ENCODE measurements at places on chromosomes 12 and 14.

DNA sequence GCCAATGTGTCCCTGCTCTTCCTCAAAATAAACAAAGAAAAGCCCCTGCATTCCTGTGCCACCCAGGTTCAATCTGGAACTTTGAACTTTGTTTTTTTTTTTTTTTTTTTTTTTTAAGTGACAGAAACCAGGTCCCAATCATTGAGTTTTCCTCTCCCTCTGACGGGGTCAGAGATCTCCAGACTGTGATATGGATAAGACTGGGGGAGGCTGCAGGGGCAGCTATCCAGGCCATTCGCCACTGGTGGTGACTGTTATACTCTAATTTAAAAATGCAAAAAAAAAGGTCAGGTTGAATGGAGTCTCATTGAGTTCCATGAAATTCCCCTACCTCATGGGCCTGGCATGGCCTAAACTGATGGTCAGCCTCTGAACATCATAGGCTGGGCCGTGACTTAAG, 57.0 kb downstream of the TMX1 start:
- DNase-seq = no peak

DNA sequence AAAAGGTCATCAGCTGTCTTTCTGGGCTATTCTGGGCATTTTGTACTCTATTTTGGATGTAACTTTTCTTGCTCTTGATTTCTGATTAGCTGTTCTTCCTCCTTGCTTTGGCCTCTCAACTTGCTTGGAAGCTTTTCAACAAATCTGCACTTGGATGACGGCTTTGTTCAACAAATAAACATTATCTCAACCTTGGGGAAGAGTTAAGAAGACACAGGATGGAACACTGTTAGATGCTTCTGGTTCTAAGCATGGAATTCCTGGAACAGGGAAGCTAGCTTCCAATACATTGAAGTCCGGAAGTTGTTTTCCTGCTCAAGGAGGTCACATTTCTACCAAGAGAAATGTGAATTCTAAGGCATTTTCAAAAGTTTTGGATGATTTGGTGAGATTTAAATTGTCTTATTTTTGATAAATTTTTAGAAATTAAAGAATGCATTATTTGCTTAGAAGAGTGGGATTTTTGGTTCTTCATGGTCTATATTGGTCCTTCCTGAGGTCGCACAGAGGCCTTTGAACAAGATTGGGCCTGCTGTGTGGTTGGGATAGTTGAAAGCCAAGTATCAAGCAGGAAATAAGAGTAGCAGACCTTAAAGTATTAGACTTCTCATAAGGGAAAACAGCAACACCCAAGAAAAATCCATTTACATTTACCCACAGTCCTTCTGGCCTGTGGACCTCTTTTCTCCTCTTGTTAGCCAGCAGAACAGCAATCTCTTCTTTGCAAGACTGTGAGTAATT, 59.2 kb downstream of the PPFIBP1 start:
- DNase-seq = no peak

DNA sequence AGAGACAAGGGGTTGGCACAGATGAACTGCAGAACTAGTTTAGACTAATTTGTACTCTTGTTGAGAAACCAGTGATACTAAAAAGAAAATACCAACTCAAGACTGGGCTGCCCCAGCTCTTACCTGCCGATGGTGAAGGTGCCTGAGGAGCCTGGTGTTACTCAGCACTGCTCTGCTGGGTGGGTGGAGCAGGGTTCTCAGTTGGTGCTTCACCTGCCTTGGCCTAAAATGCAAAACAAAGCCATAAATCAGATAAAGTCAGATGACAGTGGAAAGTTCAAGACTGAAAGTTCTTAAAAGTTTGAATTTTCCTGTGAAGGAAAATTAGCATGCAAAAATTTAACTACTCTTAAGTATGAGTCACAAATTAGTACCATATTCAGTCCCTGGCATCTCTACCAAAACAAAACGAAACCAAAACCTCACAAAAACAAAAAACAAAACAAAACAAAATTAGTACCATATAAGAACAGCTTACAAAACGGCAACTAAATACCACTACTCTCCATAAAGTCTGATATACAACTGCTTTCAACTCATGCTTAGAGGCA, 21.9 kb downstream of the YBX3 start:
- no peak for DNase-seq

DNA sequence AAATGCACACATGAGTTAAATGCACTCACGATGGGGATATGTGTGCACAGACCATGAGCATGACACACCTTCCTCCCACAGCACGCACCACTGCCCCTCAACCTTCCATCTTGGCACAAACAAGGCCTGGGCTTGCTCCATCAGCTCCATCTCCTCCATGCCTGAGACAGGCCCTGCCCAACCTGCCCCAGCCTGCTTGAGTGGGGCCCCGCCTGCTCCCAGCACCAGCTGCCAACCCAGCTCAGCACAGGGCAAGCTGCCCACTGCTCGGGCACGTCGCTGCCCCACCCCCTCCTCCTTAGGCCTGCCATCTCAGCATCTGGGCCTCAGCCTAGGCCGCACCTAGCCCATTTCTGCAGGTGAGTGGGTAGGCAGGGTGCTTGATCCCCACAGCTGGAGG, 27.6 kb upstream of the KRT78 start:
- no peak for DNase-seq

DNA sequence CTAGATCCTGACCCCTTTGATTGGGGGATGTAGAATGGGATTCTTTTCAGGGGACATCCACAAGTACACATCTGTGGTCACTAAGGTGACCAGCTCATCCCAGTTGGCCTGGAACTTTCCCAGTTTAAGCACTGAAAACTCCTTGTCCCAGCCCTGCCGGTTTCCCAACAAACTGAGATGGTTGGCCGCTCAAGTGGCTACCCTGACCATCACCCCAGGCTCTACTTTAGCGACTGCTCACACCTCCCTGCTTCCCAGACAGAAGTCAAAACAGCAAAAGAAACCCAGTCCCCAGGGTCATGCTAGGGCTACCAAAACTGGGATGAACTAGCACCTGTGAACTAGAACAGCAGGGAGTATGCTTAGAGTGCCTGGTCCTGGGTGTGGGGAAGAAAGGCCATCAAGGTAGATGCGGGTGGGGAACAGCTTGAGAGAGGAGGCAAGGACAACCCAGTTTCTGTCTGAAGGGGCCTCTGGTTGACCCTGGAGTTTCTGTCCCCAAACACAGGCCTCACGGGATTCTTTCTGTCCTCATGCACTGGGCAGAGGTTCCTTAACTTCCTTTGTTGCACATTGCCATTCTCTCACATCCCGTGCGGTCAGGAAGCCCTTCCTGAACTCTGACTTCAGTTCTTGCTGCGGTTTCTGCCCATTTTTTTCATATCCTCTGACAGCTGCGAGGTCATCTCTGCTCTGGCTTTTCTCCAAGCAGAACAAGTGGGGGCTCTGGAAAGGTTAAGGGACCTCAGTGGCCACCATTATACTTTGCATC, 1.6 kb downstream of the LTB4R start:
- no peak for DNase-seq

DNA sequence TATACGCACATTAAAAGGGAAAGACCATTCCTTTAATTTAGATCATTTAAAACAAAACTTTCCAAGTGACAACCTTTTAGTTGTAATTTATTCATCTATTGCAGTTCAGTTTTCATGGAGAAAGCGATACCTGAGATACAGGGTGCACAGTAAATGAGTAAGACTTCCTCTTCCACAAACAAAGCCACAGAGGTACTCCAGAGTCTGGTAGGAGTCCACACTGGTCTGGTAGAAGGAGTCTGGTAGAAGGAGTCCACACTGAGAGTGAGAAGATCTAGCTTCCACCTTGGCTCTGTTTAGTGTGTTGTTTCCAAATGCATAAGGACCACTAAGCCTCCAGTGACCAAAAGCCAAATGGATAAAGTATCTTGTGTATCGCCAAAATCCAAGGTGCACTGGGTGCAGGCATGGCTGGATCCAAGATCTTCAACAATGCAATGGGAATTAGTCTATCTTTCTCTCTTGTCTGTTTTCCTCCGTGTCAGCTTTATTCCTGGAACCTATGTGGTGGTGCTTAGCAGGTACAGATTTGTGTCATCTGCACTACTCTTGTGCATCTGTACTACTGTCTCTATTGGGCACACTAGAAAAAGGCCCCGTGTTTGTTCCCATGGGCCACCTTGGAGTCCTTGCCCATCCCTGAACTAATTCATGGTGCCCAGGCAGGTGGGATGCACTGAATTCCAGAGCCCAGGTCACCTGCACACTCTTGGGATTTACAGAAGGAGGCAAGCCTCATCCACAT, 331.1 kb downstream of the BCL11B start:
- DNase-seq = no peak

DNA sequence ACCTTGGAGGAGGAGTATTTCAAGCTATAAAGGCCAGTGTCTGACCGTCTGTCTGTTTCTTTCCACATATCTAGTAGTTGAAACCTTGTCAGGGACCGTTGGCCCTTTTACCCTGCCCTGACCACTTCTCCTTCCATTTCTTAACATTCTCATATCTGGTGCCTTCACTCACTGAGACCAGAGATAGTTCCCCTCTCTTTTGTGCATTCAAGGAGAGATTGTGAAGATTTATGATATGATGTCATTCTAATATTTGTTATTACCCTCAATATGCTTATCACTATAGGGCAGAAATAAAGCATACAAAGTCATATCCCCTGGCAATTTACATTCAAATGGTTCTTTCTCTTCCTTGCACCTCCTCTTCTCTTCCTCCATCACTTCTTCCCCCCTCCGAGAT, 83.3 kb downstream of the PLXNC1 start:
- DNase-seq = no peak

DNA sequence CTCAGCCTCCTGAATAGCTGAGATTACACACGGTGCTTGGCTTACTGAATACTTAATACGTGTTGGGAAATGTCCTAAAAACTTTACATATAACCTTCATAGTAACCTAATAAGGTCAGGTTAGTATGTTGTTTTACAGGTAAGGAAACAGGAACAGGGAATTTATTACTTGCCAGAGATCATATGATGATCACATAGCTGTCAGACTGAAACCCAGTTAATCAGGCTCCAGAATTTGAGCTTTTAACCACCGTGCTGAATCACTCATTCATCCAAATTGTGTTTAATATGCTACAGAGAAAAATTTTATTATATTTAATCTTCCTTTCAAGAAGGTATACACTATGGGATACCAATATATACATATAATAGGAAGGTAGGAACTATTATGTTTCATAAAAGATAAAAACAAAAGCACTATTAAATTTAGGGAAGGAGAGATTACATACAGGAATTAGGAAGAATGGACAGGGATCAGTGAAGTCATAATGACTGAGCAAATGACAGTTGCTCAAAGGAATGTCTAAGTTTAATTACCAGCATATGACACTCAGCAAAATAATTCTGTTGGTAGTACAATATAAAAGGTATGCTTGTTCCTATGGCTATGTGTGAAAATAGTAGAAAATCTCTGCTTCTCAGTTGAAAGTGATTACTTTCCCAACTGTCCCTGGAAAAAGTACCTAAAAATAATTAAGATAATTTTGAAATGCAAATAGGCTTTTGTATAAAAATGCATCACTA, 59.3 kb downstream of the HEATR5A start:
- DNase-seq = no peak

- peak; percentile 35 for DNase-seq
Measured at GRCh38 chr14:68140076-68140741, 320.6 kb downstream of the RAD51B start.

DNA sequence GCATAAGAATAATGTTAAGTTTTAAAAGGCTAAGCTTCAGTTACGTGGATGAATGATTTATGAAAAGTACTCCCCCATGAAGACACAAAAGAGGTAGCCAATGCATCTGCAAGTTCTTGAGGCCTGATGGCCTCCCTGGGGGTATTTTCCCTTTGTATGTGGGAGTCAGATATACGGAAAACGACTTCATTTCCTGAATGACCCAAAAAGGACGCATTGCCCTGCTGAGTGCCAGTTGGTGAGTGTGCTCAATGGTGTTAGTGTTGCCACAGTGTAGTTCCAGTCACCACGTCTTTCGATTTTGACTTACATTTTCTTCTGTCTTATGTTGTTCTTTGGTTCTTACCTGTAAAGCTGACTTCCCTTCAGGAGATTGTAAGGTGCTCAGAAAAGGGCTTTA, 8.0 kb downstream of the ETV6 start:
- peak; percentile 7 for DNase-seq

- DNase-seq = no peak
Measured at GRCh38 chr14:50756300-50756699, 74.7 kb downstream of the NIN start.

DNA sequence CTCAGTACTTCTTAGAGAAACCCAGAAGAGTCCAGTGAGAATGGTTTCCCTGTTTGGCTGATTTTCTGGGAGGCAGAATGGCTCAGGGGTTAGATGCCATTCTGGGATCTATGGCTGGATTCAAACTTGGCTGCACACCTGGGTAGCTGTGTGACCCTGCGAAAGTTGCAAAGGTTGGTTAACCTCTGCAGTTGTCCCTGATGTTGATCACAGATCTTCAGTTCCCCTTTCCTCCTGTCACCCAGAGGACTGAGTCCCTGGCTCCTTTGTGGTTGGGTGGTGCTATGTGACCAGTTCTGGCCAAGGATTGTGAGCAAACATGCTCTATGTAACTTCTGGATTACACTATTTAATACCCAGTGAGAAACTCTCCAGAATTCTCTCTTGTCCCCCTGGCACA, 418.0 kb downstream of the RGS6 start:
- no peak for DNase-seq

GRCh38 chr12:6919588-6919987, 5.2 kb downstream of the ENO2 start:
- no peak for DNase-seq

DNA sequence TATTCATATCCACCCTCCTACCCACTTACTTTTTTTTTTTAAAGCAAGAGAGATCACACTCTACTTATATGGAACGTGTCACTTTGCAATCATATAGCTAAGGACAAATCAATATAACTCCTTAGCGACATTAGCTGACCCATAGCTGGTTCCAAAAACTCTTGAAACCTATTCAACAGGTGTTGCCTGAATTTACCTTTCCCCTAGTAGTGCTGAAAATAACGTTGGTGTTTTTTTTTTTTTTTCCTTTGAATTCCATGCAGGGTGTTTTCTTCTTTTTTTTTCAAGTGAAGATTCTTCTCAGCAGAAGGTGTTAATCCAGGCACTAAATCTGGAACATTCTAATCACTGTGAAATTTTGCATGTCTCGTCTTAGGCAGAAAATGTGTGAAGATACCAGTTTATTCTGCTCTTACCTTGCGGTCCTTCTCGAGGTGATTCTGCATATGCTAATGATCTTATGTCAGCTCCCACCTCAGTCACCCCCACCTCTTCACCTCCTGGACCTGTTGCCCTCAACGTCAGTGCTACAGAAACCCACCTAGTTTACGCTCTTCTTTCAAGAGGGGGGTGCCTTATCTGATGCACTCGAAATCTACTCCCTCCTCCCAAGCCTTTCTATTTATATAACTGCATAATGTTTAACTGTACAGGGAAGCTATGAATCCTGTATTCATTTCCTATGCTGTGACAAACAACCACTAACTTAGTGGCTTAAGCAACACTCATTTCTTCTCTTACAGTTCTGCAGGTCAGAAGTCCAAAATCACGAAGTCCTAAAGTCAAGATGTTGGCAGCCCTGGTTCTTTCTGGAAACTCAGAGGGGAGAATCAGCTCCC, 7.1 kb upstream of the VPS37B start:
- no peak for DNase-seq

GRCh38 chr14:50475460-50475859, 56.9 kb downstream of the MAP4K5 start:
- no peak for DNase-seq

GRCh38 chr14:76953311-76953945, 75.1 kb downstream of the IRF2BPL start:
- no peak for DNase-seq

All from NCI-H2081 (cell line).